ENCODE measurements at places on chromosomes 3 and 15. TPM values are rescaled to one million over a fixed set of nuclear protein-coding genes. Genes with fewer than 3 reads are reported as not detected.

The CPN2 gene
- total RNA-seq = not detected

The RBMS3 gene
- total RNA-seq = 68.2 TPM

The ITPKA gene
- total RNA-seq = 0.91 TPM

The GRK7 gene
- not detected for total RNA-seq

The PRTG gene
- total RNA-seq = 0.78 TPM

The DPPA2 gene
- not detected for total RNA-seq

The CCR2 gene
- total RNA-seq = not detected

The PLA2G4E gene
- not detected for total RNA-seq

The SGO1 gene
- total RNA-seq = 0.83 TPM

The TMC3 gene
- total RNA-seq = 0.20 TPM

The CHRD gene
- total RNA-seq = 10.9 TPM
